ENCODE measurements at places on chromosomes 2 and 18.
A peak's percentile ranks its signal among the peaks of the same experiment; 100 is the strongest.

DNA sequence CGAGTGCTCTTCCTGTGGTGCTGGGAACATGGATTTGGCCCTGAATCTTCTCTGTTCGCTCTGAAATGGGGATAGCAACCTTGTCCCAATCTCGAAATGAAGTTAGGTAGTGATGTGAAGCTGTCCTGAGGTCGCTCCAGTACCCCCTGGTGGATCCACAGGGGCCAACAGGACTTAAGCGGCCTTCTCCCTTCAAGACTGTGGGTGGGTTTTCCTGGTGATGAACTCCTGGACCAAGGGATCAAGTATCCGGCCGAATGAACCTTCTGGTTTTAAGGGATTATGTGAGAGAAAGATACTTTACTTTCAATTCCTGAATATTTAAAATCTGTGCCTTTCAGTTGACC, 156.5 kb downstream of the NAPG start:
- no peaks in the 10 kb centered on the region for H3K36me3 ChIP-seq
- H3K4me3 ChIP-seq: no peak overlapping the region
- no peak for DNase-seq

DNA sequence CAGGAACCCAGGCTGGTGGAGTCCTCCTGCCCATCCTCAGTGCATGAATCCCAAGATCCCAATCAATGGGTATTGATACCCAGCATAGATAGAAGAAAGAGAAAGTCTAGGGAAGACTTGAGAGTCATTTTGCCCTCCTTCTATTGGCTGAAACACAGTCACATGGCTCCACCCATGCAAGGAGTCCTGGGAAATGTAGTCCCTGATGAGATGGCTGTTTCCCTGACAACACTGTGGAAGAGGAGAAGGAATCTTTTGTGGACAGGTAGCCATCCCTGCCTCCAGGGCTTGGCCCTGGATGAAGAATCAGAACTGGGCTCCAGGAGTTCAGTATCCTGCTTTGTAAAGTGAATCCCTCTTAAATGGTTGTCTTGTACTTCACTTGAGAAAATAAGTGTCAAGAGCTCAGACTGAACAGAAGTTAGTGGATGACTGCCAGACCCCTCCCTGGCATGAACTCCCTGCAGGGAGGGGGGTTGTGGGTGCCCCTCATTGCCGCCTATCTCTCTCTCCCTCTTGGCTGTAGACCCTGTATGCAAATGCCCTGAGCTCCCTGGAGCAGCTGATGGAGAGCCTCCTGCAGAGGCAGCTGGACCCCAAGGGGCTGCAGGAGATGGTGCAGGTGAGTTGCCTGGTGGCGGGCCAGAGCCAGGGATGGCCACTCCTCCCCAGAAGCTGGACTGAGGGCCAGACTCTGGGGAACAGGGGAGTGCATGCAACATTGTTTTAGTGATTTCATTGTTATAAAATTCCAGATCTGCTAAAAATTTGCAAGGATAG, 36.1 kb downstream of the MROH2A start:
- no peaks in the 10 kb centered on the region for H3K36me3 ChIP-seq
- H3K4me3 ChIP-seq: no peak overlapping the region
- no peak for DNase-seq
- peaks cover 39% of the 10 kb centered on the region for H3K27me3 ChIP-seq

GRCh38 chr2:237968048-237968862, 1.4 kb downstream of the UBE2F start:
- peak; percentile 60 for DNase-seq
- H3K4me1 ChIP-seq: peaks cover 28% of the 10 kb centered on the region

- no peak for DNase-seq
- peaks cover 39% of the 10 kb centered on the region for H3K4me1 ChIP-seq
- peak overlapping the region; percentile 87 for H3K27ac ChIP-seq
- no peak overlapping the region for H3K4me3 ChIP-seq
- H3K36me3 ChIP-seq: peaks cover 50% of the 10 kb centered on the region
These were observed 16.0 kb downstream of the YPEL5 start for GRCh38 chr2:30162806-30163205.

GRCh38 chr18:9001209-9001608, 101.3 kb upstream of the NDUFV2 start:
- H3K27ac ChIP-seq: no peak overlapping the region
- no peak overlapping the region for H3K4me3 ChIP-seq
- no peaks in the 10 kb centered on the region for H3K36me3 ChIP-seq
- DNase-seq: no peak

GRCh38 chr2:36357847-36358659, 2.5 kb downstream of the CRIM1 start:
- peak overlapping the region; percentile 88 for H3K4me3 ChIP-seq
- peak overlapping the region; percentile 97 for H3K27ac ChIP-seq
- peaks cover 40% of the 10 kb centered on the region for H3K4me1 ChIP-seq
- no peak for DNase-seq

GRCh38 chr2:241762933-241763369, 13.7 kb upstream of the GAL3ST2 start:
- peaks cover 23% of the 10 kb centered on the region for H3K36me3 ChIP-seq
- H3K27me3 ChIP-seq: no peaks in the 10 kb centered on the region

GRCh38 chr2:11870584-11870983, 124.2 kb downstream of the LPIN1 start:
- H3K27ac ChIP-seq: no peak overlapping the region
- no peak for DNase-seq
- peaks cover 5% of the 10 kb centered on the region for H3K27me3 ChIP-seq
- H3K36me3 ChIP-seq: no peaks in the 10 kb centered on the region
- no peak overlapping the region for H3K4me3 ChIP-seq

DNA sequence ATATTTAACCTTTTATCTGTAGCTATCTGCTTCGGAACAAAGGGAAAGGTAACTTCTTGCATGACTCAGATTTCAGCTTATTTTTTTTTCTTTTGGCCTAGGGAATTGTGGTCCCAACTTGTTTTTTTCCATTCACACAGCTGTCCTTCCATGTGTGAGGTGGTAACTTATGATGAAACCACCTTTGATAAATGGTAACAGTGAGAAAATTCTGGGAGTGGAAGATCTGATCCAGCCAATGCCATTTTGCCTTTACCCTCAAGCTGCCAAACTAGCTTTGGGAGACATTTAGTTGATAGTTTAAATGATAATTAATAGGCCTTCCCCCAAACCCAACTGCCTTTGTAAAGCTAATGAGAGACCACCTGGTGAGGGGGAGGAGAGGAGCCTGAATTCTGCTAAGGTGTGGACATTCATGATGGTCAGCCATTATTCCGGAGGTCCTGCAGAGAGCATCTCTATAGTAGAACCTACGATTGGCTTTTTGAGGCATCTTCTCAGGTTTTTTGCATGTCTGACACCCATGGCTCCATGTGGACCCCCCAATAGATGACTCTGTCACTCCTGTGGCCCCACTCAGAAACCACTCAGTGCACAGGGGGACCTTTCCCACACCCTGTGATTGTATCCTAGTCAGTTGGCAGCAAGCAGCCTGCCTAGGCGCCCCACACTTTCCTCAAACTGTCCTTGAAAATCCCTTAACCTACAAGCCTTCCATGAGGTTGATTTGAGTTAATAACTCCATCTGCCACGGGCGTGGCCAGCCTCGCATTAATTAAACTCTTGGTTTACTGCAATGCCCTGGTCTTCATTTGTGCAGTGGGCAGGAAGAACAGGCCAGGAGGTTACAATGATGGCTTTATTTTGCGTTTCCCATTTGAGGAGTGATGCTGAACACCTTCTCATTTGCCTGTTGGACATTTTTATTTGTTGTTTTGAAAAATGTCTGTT, 263.5 kb upstream of the PXDN start:
- H3K4me3 ChIP-seq: no peak overlapping the region
- H3K36me3 ChIP-seq: no peaks in the 10 kb centered on the region
- DNase-seq: no peak
- peaks cover 4% of the 10 kb centered on the region for H3K27me3 ChIP-seq

GRCh38 chr2:164044622-164045021, 308.8 kb upstream of the FIGN start:
- no peaks in the 10 kb centered on the region for H3K36me3 ChIP-seq
- H3K4me1 ChIP-seq: no peaks in the 10 kb centered on the region
- no peaks in the 10 kb centered on the region for H3K27me3 ChIP-seq
- no peak overlapping the region for H3K4me3 ChIP-seq
- no peak for DNase-seq

- H3K27ac ChIP-seq: no peak overlapping the region
- no peaks in the 10 kb centered on the region for H3K27me3 ChIP-seq
- DNase-seq: no peak
- no peak overlapping the region for H3K4me3 ChIP-seq
These were observed 20.9 kb upstream of the AGFG1 start for GRCh38 chr2:227450926-227451654.

DNA sequence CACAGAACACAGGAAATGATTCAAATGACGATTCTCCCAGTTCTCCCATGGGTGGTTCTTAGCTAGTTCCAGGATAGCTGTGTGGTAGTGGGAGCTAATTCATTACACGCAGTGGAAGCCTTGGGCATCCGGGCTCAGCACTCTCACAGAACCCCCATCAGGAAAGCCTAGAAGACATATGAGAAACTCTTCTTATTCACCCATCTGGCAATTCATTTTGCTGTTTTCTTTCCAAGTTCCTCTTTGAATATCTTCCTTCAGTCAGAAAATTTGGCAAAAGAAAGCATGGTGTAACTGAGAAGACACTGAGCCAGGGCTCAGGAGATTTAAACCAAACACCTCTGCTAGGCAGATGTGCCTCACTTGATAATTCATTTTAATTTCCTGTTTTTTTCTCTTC, 85.2 kb upstream of the FN1 start:
- H3K4me1 ChIP-seq: no peaks in the 10 kb centered on the region
- no peaks in the 10 kb centered on the region for H3K36me3 ChIP-seq
- peaks cover 11% of the 10 kb centered on the region for H3K27me3 ChIP-seq
- no peak overlapping the region for H3K27ac ChIP-seq
- no peak overlapping the region for H3K4me3 ChIP-seq
- no peak for DNase-seq

DNA sequence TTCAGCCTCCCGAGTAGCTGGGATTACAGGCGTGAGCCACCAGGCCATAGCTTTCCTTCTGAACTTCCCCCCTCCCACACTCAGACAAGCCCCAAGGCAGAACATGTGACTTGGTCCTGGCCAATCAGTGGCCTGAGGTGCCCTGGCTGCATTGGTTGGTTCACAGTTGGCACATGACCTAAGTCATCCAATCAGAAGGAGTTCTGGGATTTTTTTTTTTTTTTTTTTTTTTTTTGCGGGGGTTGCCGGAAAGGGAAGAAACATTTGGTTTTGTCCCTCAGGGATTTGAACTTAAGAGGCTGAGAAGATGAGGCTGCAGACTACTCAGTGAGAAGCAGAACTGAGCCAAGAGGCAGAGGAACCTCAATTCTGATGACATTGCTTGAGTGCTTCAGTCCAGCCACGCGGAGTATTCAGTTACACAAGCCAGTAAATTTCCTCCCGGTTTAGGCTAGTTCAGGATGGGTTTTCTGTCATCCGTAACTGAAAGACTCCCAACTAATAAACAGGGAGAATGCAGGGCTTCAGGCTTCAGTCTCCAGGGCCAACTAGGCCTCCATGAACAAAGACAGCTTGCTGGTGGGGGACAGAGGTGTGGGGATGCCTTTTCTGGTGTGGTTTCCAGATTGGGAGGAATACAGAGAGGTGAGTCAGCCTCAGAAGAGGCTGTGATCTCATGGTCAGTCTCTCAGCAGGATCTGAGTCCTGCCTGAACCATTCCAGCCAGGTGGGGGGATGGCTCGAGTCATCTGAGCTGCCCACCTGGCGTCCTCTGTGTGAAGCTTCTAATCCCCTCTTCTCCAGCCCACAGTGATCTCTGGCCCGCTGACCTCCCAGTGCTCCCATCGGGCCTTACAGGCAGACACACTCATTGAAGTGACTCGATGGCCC, 9.2 kb downstream of the PTMA start:
- peak; percentile 71 for DNase-seq
- peaks cover 30% of the 10 kb centered on the region for H3K36me3 ChIP-seq
- peak overlapping the region; percentile 95 for H3K27ac ChIP-seq
- peak overlapping the region; percentile 40 for H3K4me3 ChIP-seq
- H3K4me1 ChIP-seq: peaks cover 74% of the 10 kb centered on the region

- no peaks in the 10 kb centered on the region for H3K27me3 ChIP-seq
- peaks cover 8% of the 10 kb centered on the region for H3K36me3 ChIP-seq
- DNase-seq: no peak
- H3K4me3 ChIP-seq: no peak overlapping the region
These were observed 32.2 kb downstream of the PELI1 start for GRCh38 chr2:64112016-64112415.

- no peak for DNase-seq
- H3K27ac ChIP-seq: no peak overlapping the region
- peaks cover 22% of the 10 kb centered on the region for H3K27me3 ChIP-seq
- H3K4me3 ChIP-seq: no peak overlapping the region
These were observed 23.0 kb upstream of the SMAD7 start for GRCh38 chr18:48973731-48974130.

DNA sequence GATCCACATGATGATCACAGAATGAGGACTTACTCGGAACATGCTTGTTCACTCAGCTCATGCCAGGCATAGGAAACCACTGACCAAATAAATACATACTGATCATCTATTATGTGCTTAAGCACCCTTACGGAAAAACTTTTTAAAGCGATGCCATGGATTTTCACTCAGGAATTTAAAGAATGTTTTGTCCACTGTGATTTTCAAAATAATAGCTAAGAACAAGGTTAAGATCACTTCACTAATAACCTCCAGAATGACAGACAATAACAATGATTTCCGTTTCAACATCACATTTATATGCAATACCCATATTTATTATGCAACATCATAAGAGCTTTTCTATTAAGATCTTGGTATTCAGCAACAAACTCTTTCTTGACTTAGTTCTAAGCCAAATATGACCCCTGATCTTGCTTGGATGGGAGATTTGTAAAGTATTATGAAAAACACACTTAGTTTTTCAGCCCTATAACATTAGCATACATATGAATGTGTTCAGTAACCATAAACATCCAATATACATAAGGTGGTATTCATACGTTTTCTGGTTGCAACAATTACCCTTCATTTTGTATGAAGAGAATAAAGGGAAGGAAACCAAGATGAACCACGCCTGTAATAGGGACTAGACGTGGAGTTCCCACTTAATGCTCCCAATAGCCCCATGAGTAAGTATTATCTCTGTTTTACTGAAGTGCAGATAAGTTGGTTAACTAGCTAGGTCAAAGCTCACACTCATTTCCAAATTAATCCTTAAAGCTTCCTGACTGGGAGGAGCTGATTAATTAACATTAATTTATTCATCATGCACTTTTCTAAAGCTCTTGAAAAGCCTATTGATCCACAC, 1.9 kb downstream of the CD302 start:
- no peak for DNase-seq
- H3K36me3 ChIP-seq: peaks cover 8% of the 10 kb centered on the region
- H3K27ac ChIP-seq: no peak overlapping the region
- H3K4me3 ChIP-seq: no peak overlapping the region
- H3K27me3 ChIP-seq: peaks cover 8% of the 10 kb centered on the region

- no peak overlapping the region for H3K27ac ChIP-seq
- no peaks in the 10 kb centered on the region for H3K4me1 ChIP-seq
- peaks cover 23% of the 10 kb centered on the region for H3K36me3 ChIP-seq
- DNase-seq: no peak
- H3K27me3 ChIP-seq: no peaks in the 10 kb centered on the region
These were observed 96.8 kb downstream of the ZNF407 start for GRCh38 chr18:74694436-74694835.

DNA sequence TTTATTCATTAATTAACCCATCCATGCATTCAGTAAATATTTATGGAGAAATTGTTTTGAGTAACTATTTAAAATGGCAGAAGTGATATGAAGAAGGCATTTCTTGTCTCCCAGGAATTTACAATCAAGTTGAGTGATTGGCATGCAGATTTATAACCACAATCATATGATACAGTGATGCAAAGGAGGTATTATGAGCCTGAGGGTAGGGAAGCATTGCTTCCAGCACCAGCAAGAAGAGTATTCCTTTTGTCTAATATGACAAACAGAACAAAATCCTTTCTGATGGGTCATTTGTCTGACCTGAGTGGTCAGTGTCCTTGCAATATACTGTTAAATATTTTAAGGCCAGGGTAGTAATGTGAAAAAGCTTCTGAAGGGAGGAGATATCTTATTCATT, 244.2 kb upstream of the RGPD4 start:
- H3K4me3 ChIP-seq: no peak overlapping the region
- DNase-seq: no peak
- H3K27me3 ChIP-seq: no peaks in the 10 kb centered on the region
- no peaks in the 10 kb centered on the region for H3K36me3 ChIP-seq
